T-helper 17 cell (primary cell): ENCODE measurements at places on chromosomes 11 and 22. TPM values are rescaled to one million over a fixed set of nuclear protein-coding genes. Genes with fewer than 3 reads are reported as not detected.

- peaks cover 2% of the 10 kb centered on the region for H3K36me3 ChIP-seq
- peaks cover 5% of the 10 kb centered on the region for H3K27me3 ChIP-seq
- no peak overlapping the region for H3K27ac ChIP-seq
- no peak overlapping the region for H3K4me3 ChIP-seq
Measured at GRCh38 chr11:118673361-118674081, 5.9 kb downstream of the TREH start.

DNA sequence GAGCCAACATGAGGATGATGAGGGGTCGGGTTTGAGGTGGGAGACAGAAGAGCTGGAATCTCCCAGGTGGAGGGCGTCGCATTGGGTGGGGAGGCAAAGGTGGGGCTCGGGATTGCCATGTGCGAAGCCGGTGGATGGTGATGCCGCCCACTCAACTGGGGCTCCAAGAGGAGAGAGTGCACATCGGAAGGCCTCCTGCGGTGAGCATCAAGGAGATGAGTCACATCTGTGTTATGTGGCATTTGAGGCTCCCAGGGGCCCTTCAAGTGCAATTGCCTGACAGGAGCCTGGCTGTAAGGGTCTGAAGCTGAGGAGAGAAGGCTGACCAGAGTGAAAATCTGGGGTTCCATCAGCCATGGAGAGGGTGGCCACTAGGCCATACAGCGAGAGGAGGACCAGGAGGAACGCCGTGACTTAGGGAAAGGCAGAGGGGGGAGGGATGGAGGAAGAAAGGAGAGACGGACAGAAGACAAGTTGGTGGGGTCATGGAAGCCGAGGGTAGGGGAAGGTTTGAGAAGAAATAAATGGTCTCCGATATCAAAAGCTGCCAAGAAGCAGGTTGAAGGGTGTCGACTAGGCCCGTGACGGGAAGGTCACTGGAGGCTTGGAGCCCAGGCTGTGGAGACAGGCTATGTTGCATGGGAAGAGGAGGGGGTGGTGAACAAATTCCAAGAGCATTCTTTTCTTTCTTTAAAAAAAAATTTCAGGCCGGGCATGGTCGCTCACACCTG, 21.3 kb downstream of the RASD2 start:
- H3K36me3 ChIP-seq: peaks cover 4% of the 10 kb centered on the region
- no peak for DNase-seq
- H3K4me1 ChIP-seq: peaks cover 6% of the 10 kb centered on the region
- H3K4me3 ChIP-seq: no peak overlapping the region
- no peak overlapping the region for H3K27ac ChIP-seq
- peaks cover 54% of the 10 kb centered on the region for H3K27me3 ChIP-seq

DNA sequence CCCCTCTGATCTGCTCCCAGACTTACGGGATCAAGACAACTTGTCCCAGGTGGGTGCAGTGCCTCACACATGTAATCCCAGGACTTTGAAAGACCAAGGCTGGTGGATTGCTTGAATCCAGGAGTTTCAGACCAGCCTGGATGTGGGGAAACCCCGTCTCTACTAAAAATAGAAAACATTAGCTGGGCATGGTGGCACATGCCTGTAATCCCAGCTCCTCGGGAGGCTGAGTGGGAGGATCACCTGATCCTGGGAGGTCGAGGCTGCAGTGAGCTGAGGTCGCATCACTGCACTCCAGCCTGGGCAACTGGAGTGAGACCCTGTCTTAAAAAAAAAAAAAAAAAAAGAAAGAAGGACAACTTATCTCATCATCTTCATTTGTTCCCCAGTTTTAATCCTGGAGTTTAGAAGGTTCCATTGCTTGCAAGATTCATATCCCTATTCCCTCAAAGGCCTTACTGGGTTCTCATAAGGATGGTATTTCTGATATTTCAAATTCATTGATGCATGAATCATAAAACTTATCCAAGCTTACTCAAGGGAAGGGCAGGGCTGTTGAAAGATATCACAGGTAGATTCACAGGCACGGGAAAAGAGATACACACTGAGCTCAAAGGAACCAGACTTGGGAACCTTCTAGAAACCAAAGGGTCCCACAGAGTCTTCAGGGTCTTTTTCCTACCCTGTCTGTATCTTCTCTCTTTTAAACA, 14.6 kb downstream of the ENDOD1 start:
- DNase-seq: no peak
- no peak overlapping the region for H3K4me3 ChIP-seq
- no peak overlapping the region for H3K27ac ChIP-seq
- peaks cover 11% of the 10 kb centered on the region for H3K4me1 ChIP-seq
- H3K36me3 ChIP-seq: no peaks in the 10 kb centered on the region

DNA sequence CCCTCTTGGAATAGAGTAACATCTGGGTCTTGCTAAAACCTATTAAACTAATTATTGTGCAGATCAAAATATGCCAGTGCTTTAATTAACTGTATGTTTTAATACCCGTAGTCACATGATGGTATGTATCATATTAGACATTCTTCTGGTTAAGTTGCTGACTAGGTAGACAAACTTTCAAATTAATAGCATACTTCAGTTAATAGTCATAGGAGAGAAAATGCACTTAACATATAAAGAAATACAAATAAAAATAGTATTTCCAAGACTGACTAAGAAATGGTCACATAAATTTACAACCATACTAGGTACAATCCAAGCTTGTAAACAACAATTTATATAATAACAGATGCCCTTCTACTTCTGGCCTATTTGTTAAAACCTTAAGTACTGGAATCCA, 7.6 kb upstream of the EXPH5 start:
- peaks cover 9% of the 10 kb centered on the region for H3K36me3 ChIP-seq
- H3K4me3 ChIP-seq: no peak overlapping the region
- DNase-seq: no peak

- no peak within 1 kb of the TSS for H3K27ac ChIP-seq
- no peak for DNase-seq
- peaks cover 76% of the 10 kb centered on the region for H3K27me3 ChIP-seq
- H3K36me3 ChIP-seq: peaks cover 5% of the 10 kb centered on the region
Measured at GRCh38 chr11:75668451-75669297, at the start of gene MAP6. Gene MAP6, minus strand, starts transcription at chr11:75669038. Its CDS starts 669 bp downstream, at chr11:75668369.

GRCh38 chr22:19599626-19600243, 75.5 kb upstream of the CLDN5 start:
- no peak overlapping the region for H3K4me3 ChIP-seq
- no peaks in the 10 kb centered on the region for H3K36me3 ChIP-seq
- H3K27me3 ChIP-seq: no peaks in the 10 kb centered on the region
- H3K4me1 ChIP-seq: peaks cover 29% of the 10 kb centered on the region
- DNase-seq: no peak
- peak overlapping the region; percentile 90 for H3K27ac ChIP-seq

GRCh38 chr11:111119751-111120150, 125.8 kb upstream of the POU2AF2 start:
- H3K36me3 ChIP-seq: no peaks in the 10 kb centered on the region
- H3K4me3 ChIP-seq: no peak overlapping the region
- H3K4me1 ChIP-seq: no peaks in the 10 kb centered on the region
- H3K27me3 ChIP-seq: peaks cover 4% of the 10 kb centered on the region
- no peak for DNase-seq

- H3K27ac ChIP-seq: no peak overlapping the region
- peaks cover 6% of the 10 kb centered on the region for H3K4me1 ChIP-seq
Measured at GRCh38 chr22:31321421-31321820, 24.7 kb downstream of the PATZ1 start.

DNA sequence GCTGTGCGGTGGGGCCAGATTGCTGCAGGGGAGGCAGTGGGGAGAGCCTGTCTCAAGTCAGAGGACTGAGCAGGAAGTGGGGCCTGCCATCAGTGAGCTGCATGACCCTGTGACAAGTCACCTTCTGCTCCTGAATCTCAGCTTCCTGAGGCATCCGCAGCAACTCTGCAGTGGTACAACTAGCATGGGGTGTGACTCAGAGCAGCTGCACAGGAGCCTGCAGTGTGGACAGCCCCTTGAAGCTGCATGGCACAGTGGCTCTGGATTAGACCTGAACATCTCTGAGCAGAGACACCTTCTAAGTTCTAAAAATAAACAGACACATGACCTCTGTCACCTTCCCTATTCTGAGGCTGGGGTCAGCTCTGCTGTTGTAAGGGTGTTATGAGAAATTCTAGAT, 18.0 kb downstream of the FAM227A start:
- H3K4me3 ChIP-seq: no peak overlapping the region
- H3K36me3 ChIP-seq: no peaks in the 10 kb centered on the region
- H3K27ac ChIP-seq: no peak overlapping the region
- peaks cover 21% of the 10 kb centered on the region for H3K27me3 ChIP-seq
- H3K4me1 ChIP-seq: peaks cover 2% of the 10 kb centered on the region

DNA sequence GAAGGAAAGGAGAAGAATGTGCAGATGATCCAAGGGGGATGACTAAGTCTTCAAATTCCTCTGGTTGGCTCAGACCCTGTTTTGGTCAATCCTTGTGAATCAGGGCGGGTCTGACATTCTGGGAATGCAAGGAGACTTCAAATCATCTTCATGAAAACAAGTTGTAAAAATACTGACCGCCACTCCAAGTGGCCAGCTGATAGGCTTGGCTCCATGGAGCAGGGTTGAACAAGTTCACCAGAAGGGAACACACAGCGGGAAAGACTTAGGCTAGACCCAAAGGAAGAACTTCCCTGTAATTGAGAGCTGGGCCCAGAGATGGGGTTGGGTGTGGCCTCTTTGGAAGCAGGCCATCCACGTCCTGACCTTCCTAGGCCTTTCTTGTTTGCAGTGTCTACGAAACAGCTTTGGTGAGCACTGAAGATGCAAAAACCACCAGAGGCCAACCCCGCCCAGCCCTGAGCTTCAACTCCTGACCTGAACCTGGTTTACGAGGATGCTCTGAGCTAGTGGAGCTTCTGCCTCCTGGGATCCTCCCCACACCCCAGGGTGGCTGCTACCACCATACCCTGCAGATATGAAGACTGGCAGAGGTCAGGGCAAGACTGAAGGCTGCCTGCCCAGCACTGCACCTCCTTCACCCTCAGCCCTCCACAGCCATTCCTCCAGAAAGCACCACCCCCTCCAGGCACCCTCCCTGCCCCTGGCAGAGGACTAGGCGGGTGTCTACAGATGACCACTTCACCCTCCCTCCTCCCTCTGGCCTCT, 26.1 kb downstream of the GDPD5 start:
- H3K27ac ChIP-seq: peak overlapping the region; percentile 84
- H3K36me3 ChIP-seq: no peaks in the 10 kb centered on the region

GRCh38 chr11:130633466-130633865, 185.0 kb downstream of the ADAMTS15 start:
- peaks cover 2% of the 10 kb centered on the region for H3K4me1 ChIP-seq
- DNase-seq: no peak
- no peak overlapping the region for H3K4me3 ChIP-seq
- H3K27me3 ChIP-seq: peaks cover 35% of the 10 kb centered on the region
- H3K36me3 ChIP-seq: no peaks in the 10 kb centered on the region

- DNase-seq: no peak
- no peaks in the 10 kb centered on the region for H3K36me3 ChIP-seq
- no peak overlapping the region for H3K4me3 ChIP-seq
- peak overlapping the region; percentile 77 for H3K27ac ChIP-seq
- H3K4me1 ChIP-seq: peaks cover 56% of the 10 kb centered on the region
- no peaks in the 10 kb centered on the region for H3K27me3 ChIP-seq
Measured at GRCh38 chr22:38309614-38310517, 7.4 kb downstream of the CSNK1E start.

- no peak overlapping the region for H3K4me3 ChIP-seq
- H3K36me3 ChIP-seq: no peaks in the 10 kb centered on the region
- peaks cover 14% of the 10 kb centered on the region for H3K27me3 ChIP-seq
- H3K27ac ChIP-seq: no peak overlapping the region
- DNase-seq: no peak
Measured at GRCh38 chr11:105829084-105829483, 193.0 kb downstream of the MSANTD4 start.

- H3K27me3 ChIP-seq: peaks cover 50% of the 10 kb centered on the region
- peaks cover 3% of the 10 kb centered on the region for H3K4me1 ChIP-seq
- H3K27ac ChIP-seq: no peak within 1 kb of the TSS
- DNase-seq: no peak
- H3K36me3 ChIP-seq: peaks cover 2% of the 10 kb centered on the region
- peak within 1 kb of the TSS; percentile 65 for H3K4me3 ChIP-seq
Measured at GRCh38 chr11:111298413-111299100, at the start of gene POU2AF3. Gene POU2AF3, plus strand, starts transcription at chr11:111298546. Its CDS starts 36 bp downstream, at chr11:111298582.

- no peak overlapping the region for H3K4me3 ChIP-seq
- no peak overlapping the region for H3K27ac ChIP-seq
- H3K4me1 ChIP-seq: peaks cover 4% of the 10 kb centered on the region
- H3K36me3 ChIP-seq: no peaks in the 10 kb centered on the region
Measured at GRCh38 chr11:134425816-134426536, 13.9 kb upstream of the B3GAT1 start.

DNA sequence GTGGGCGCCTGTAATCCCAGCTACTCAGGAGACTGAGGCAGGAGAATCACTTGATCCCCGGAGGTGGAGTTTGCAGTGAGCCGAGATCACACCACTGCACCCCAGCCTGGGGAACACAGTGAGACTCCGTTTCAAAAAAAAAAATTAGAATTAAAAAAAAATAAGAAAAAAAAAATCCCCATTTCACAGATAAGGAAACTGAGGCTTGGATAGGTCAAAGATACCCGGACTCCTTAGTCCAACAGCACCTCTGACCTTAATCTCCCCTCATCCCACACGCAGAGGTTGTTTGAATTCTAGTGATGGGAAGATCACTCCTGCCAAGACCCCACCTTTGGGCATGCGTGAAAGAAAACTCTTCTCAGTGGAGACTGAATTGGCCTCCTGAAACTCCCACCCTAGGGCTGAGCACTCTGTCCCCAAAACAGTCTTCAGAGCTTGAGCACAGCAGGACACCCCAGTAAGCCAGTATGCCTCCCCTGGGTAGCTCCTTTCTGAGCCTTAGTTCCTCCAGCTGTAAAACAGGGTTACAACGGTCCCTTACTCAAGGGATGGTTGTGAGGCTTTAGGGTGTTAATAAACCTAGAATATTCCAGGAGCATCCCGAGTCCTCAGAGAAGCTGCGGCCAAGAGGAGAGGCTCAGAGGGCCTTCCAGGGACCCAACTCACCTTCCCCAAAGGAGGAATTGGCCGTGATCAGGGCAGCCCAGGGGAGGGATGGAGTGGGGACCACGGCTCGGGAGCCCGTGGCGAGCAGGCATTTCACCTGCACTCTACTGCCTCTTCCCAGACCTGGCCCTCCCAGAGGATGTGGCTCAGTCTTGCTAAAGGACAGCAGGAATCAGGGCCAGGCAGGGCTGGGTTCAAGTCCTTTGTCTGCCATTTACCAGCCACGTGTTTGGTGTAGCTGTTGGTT, 73.3 kb downstream of the NFAM1 start:
- H3K27ac ChIP-seq: no peak overlapping the region
- H3K27me3 ChIP-seq: peaks cover 19% of the 10 kb centered on the region

The CASP5 gene
- total RNA-seq: not detected

The DDTL gene
- 2.4 TPM for total RNA-seq

The EXPH5 gene
- 1.3 TPM for total RNA-seq

The SLC5A12 gene
- not detected for total RNA-seq

The ELMOD1 gene
- total RNA-seq: not detected

The NXPE2 gene
- not detected for total RNA-seq

The CASP12 gene
- not detected for total RNA-seq

The RBMXL2 gene
- total RNA-seq: not detected
